Activated CD4-positive, alpha-beta memory T cell treated with anti-CD3 and anti-CD28 coated beads for 36 hours (primary cell): ENCODE measurements at places on chromosomes 16 and 17.

DNA sequence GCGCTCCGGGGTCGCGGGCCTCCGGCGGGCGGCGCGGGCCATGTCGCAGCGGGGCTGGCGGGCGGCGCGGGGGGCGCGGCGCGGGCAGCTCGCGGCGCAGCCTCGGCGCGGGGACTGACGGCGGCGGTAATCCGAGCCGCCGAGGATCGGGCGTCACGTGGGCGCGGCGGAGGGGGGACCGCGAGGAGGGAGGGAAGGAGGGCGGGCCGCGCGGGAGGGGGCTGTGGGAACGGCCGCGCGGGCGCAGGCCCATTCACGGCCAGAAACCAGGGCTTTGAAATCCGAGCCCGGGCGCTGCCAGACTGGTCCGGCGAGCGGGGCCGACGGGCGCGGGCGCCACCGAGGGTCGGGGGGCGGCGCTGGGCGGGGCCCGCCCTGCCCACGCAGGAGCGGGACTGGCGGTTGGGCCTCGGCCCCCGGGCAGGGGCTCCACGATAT is at the start of gene MTSS2:
Gene MTSS2 (minus strand): TSS at position 116 of the 438 bp plus-strand sequence. CDS start 262 bp downstream, outside the sequence.
- DNase-seq, result peak; percentile 21

GRCh38 chr17:39621523-39622379 is 5.0 kb upstream of the PPP1R1B start:
- DNase-seq, result peak; percentile 92

GRCh38 chr16:18953547-18953946 is 27.3 kb upstream of the SMG1 start:
- no peak for DNase-seq

DNA sequence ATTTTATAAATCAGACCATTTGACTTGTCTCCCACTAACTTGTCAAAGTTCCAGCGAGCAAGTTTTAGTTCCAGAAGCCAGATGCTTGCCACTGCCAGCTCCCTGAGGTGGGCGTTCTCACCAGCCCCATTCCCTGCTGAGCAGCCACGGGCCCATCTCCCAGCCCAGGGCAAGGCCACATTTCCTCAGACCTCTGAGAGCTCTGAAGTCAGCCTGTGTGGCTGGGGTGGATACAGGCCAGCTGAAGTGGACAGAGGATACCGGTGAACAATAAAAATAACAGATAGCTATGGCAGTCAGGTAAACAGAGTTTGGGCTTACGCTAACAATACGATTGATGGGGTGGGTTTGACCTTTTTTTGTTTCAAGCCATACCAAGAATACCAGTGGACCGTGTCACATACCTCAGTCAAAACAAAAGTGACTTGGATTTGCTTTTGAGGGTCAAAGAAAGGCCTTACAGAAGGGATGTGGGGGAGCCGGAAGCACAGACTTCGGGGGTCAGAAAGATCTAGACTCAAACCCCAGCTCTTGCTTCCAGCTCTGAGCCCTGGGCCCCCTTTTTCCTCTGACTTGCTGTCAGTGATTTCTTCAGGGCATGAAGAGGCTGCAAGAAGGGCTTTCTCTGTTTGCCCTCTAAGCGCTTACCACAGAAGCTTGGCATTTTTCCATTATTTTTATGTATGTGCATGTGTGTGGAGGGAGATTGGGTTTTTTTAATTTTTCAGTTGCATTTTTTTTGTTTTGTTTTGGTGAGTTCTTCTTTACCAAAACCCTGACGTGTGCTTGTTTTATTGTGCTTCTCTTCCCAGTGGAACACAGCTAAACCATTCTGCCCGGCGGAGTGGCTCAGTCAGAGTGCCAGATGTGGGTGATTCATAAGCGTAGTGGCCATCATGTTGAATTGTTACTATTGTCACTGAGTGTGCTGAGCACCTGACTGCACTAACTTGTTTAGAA is 109.9 kb downstream of the GNAO1 start:
- no peak for DNase-seq
